GM12891 (cell line): ENCODE measurements at places on chromosomes 12 and 14.

GRCh38 chr12:132404951-132405741 lies 75.8 kb upstream of the GALNT9 start:
- DNase-seq = no peak

DNA sequence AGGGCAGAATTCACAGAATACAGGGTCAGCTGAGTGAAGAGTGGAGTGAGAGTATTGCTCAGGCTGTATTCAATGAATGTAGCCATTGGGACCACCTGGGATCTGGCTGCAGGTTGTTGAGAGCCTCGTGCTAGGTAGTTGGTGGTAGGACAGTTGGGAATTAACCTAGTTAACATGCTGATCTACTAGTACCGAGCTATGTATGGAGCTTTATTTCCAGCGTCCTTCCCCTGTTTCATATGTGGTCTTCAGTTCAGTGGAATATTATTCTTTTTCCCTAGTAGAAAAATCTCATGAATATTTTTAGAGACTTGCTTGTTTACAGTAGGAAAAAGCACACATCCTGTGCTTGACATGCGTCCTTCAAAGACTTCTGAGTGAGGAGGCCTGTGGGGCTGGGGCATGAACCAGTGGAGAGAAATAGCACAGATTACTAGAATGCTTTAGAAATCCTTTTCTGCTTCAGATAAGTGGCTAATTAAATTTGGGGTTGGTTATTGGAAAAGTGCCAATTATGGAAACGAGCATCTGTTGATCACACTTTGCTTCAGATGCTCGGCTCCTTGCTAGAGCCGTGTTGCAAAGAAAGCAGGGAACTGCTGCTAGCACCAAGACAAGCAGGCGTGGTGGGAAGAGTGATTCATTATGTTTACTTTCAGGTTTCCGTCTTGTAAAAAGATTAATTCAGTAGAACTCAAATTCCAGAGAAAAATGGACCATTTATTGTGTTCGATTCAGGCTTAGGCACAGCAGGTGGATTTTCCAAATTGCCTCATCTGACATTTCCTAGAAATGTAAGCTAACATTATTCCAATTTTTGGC lies 53.6 kb downstream of the ARF6 start:
- DNase-seq = no peak

DNA sequence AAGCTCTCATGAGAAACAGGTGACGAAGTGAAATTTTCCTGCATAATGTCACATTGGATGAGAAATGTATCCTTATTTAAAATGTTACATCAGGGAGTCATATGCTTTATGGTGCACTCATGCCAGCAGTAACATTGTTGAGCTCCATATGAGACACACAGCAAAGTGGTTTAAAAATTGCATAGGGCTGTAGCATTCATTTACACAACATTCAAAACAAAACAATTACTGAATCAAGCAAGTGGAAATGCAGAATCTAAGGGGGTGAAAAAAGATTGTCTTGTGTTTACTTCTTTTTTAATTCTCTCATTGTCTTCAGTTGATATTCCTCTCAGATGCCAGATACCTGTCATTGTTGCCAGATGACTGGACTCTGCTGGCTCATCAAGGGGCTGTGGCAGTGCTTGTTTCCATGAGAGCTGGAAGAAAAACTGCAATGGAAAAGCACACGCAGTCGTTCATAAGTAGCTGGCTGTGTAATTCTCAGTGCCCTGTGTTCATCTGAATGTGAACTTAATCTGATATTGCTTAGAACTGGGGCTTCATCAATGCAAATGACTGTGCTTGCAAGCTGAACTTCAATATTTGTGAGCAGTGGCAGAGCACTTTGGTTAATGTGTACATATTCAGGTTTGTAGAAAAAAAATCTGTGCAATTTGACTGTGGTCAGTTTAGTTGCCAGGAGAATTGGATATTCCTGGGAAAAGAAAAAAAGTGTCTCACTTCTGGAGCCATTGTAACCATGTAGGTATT lies 305.6 kb downstream of the RAD51B start:
- no peak for DNase-seq

DNA sequence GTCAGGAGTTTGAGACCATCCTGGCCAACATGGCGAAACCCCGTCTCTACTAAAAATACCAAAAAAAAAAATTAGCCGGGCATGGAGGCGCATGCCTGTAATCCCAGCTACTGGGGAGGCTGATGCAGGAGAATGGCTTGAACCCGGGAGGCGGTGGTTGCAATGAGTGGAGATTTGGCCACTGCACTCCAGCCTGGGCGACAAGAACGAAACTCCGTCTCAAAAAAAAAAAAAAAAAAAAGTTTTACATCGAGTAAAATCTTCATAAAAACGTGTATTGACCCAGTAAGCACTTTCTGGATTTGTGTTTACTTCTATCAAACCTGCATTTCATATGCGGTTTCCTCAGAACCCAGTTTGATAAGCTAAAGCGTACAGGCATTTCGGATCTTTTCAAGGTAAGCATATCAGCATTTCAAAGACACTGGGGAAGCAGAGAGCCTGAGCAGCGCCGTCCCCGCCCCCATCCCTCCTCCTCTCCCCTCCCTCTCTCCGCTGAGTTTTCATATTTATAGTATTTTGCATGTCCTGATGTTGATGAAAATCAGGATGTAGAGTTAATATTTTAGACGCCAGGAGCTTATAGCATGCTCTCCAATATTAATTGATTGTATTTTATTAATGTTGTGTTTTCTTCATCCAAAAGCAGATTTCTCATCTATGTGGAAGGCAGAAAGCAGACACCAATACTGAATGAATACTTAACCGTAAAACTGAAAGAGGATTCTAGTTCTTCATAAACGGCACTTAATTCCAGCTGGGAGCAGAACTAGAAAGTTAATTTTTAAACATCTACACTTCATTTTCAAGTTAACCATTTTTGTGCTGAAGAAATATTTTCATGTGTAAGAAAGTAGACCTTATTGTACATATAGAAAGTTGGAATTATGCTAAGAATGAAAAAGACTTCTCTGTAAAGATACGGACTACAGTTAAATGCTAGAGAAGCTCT lies 9.2 kb upstream of the HIP1R start:
- DNase-seq = no peak

- DNase-seq = peak; percentile 25
Observed at GRCh38 chr12:122471324-122472226, 29.2 kb downstream of the ZCCHC8 start.

DNA sequence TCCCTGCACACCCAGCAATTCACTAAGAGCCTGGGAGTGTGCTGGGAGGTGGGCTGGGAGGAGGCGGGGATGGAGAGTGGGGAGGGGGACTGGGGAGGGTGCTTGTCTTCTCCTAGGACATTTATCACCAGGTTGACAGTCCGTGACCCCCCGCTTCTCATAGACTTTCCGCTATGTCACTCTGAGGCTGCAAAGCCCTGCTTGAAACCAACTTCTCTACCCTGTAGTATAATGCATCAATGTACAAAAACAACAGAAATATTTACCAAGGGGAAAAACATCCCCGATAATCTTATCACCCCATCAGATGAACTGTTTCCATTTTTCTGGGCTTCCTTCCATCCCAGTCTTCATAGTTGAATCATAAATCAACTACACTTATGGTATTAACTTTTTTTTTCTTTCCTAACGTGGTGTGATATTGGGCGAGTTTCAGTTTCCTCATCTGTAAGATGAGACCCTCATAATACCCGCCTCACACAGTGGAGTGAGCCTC lies 28.6 kb upstream of the BATF start:
- no peak for DNase-seq

- no peak for DNase-seq
Observed at GRCh38 chr12:25438638-25439037, 114.4 kb downstream of the LMNTD1 start.

- peak; percentile 49 for DNase-seq
Observed at GRCh38 chr14:100486025-100486828, 101.0 kb downstream of the BEGAIN start.

GRCh38 chr14:24437020-24437735 lies 5.4 kb downstream of the SDR39U1 start:
- DNase-seq = no peak

GRCh38 chr12:53624956-53625355 lies 1.2 kb downstream of the ATF7 start:
- DNase-seq = no peak
